ENCODE measurements at places on chromosomes 12 and 14.

DNA sequence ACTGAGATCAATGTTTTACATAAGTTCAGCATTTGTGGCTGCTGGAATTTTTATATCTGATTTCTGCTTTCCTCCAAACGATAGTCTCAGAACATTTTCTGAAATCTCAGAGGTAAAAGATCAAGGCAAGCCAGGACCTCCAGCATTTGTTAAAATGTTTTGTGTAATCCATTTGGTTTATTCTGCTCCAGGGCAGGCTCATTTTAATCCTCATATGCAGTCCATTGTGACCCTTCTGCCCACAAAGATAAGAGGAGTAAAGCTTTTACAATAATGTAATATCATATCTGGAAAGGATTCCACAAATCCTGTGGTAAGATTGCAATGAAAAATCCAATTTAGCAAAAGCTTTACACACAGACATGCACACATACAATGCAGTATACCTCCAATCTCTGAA lies 55.3 kb upstream of the KCNH5 start:
- no peak for DNase-seq

- DNase-seq, result no peak
Observed at GRCh38 chr12:80894179-80894578, 43.6 kb downstream of the LIN7A start.

DNA sequence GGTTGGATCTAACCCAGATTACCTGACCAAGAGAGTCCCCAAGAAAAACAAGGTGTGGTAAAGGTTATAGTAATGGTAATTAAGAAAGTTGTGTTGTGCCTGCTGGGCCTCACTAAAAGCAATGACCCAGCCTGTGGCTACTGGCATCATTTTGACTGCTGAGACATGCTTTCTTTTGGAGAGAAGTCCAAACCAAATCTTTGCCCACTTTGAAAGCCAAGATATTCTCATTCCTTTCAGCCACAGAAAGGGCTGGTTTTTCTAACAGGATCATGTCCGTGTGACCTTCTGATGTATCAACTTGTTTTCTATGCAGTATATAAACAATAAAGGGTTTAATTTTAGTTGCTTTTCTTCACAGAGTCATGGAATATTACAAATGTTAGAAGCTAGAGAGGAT lies 388.6 kb downstream of the RAD51B start:
- no peak for DNase-seq

- DNase-seq, result no peak
Observed at GRCh38 chr12:55631733-55632132, 5.0 kb upstream of the OR10P1 start.

DNA sequence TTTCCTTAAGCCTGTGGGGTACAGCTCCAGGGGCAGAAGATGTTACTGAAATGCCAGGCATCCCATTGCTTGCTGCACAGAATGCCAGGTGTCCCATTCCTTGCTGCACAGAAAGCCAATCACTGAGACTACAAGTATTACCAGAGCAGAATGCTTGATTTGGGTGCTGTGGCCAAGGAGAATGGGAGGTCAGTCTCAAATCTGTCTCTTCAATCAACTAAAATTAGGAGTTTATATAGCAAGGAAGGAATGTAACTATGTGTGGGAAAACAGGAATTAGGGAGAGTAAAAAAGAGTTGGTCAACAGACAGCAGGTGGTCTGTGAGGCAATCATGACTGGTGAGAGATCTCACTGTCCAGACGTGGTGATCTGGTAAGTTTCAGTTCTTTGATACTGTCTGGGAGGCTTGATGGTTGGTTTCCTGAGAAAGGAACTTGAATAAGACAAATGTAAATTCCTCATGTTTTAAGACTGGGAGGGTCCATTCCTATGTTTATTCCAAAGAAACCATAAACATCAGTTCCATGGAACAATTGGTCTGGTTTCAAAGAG lies 31.2 kb upstream of the VASH1 start:
- DNase-seq, result no peak

DNA sequence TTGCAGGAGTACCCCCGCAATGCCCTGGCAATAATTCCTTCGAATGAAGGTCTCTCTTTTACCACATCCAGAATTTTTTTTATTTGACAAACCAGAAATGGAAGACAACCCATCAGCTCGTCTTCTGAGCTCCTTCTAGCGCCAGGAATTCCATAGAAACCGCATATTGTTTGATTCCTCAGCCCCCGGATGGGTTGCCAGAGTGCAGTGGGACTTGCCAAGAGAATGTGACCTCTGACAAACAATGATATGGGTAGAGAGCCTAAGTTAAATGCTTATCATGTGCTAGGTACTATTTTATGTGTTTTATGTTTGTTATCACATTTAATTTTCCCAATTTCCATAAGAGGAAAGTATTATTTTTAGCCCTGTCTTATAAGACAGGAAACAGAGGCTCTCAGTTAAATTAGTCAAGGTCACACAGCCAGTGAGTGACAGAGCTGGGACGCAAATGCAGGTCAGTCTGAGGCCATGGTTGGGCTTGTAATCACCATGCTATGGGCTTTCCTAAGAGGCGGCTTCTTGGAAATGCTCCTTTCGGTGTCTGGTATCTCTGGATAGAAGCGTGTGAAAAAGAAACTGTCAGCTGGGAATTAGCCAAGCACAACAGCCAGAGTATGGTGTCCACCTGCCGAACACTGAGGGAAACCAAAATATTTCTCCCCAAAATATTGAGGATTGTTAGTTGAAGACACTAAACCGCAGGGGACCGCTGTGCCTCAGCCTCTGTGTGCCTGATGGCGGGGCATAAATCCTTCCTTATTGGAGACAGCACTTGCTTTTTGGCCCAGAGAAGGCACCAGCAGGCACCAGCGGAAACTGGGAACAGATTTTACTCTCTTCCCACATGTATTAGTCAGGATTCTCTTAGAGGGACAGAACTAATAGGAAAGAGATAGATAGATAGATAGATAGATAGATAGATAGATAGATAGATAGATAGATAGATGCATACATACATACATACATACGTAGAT lies 29.4 kb upstream of the ETFBKMT start:
- no peak for DNase-seq

DNA sequence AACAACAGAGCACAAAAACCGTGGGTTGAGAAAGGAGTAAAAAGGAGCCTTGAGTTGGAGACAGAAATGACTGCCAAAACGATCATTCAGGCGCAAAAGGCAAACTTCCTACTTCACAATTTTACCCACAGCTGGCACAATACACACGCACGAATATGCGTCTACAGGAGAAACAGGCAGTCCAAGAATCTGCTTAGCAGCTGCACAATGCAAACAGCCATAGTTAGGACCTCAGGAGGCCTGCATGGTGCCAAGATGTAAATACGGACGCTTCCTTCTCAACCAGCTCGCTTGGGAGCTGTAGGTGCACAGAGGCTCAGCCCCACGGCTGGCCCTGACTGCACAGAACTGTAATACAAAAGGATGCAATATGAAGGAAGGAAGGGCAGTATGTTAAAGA lies 250.1 kb upstream of the CAND1 start:
- no peak for DNase-seq

DNA sequence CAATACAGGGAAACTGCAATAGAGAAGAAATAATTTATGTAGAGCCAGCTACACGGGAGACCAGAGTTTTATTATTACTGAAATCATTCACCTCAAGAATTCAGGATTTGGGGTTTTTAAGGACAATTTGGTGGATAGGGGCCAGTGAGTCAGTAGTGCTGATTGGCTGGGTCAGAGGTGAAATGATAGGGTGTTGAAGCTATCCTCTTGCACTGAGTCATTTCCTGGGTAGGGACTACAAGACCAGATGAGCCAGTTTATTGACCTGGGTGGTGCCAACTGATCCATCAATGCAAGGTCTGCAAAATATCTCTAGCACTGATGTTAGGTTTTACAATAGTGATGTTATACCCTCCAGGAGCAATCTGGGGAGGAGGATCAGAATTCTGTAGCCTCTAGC lies 486.3 kb downstream of the LRIG3 start:
- DNase-seq, result no peak

- no peak for DNase-seq
Observed at GRCh38 chr14:81737938-81738337, 204.3 kb upstream of the SEL1L start.

GRCh38 chr12:93137656-93138612 lies 208.8 kb upstream of the EEA1 start:
- DNase-seq, result no peak

- DNase-seq, result no peak
Observed at GRCh38 chr12:10031771-10032175, 1.3 kb downstream of the CLEC9A start.
